Endothelial cell of umbilical vein (primary cell): ENCODE measurements at places on chromosomes 3 and 15. TPM values are rescaled to one million over a fixed set of nuclear protein-coding genes. Genes with fewer than 3 reads are reported as not detected.

Gene ALDH1A3
- 5.8 TPM in 2 replicates for total RNA-seq

DNA sequence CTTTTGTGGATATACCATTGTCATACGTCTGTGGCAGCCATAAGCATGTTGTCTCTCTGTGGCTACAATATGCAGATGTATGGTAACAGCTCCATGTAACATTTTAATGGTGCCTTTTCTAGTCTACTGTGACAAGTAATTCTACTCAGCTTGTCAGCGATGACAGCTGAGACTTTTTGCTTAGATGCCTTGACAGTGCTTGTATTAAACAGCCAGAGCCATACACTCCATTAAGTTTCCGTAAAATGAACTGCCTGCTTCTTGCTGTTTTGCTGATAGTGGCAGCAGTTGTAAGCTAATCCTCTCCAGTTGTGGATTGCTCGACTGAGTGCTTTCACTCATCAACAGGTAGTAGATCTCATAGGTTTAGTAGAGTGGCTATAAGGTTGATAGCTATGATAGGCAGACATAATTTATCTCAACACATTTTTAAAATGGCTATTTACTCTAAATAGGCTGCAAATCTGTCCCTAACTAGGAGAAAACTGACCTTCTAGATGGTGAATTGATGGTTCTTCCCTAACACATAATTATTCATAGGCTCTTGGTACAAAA, 260.2 kb upstream of the NAALADL2 start:
- no peaks in the 10 kb centered on the region for H3K4me1 ChIP-seq
- H3K36me3 ChIP-seq, result no peaks in the 10 kb centered on the region
- H3K4me3 ChIP-seq, result no peak overlapping the region
- no peak for DNase-seq
- no peaks in the 10 kb centered on the region for H3K27me3 ChIP-seq
- no peak overlapping the region for H3K27ac ChIP-seq

DNA sequence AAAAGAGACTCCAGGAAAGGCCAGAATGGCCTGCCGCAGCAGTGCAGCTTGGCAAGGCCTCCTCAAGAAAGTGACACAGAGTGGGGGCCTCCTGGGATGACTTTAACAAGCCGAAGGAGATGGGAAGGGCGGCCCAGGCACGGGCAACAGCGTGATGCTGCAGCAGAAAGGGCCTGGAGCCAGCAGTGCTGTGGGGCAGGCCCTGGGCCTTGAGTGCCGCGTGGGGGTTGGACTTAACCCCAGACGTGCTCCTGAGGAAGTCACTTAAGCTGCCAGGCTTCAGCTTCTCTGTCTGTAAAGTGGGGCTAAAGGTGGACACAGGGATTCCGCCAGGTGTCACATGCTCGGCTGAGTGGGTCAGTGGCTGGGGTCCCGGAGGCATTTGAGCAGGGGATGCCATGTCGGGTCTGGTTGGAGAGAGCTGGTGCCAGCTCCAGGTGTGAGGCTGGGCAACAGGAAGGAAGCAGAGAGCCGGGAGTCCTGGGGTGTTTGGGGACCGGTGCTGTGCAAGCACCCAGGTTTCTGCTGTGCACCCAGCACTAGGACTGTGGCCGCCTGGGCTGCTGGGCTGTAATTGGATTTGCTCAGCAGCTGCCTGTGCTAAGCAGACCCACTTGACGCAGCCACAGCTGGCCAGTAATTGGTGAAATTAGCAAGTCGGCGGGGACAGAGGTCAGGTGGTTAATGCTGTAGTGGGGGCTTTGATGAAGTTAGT, 7.8 kb downstream of the DNAJB8 start:
- H3K4me1 ChIP-seq, result no peaks in the 10 kb centered on the region
- no peaks in the 10 kb centered on the region for H3K36me3 ChIP-seq
- no peak for DNase-seq
- no peak overlapping the region for H3K4me3 ChIP-seq
- H3K27ac ChIP-seq, result no peak overlapping the region

GRCh38 chr3:45908761-45909160, 22.4 kb downstream of the CCR9 start:
- H3K27me3 ChIP-seq, result no peaks in the 10 kb centered on the region
- no peak overlapping the region for H3K27ac ChIP-seq
- no peak for DNase-seq

DNA sequence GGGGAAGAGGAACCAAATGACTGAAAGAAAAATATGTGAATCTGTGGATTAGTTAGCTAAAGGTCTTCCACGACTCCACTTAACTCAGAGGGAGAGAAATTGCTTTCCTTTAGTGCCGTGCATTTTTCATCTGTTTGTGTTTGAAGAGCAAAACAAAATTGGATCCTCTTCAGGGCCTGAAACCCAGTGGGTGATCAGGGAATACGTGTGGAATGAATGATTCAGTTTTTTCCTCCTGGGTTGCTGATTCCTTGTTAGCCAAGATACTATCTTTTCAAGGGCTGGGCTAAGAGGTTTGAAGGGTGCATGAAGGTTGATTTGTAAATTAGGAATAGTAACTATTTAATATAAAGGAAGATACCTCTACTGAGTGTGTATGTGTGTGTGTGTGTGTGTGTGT, 61.0 kb downstream of the TPRG1 start:
- no peaks in the 10 kb centered on the region for H3K4me1 ChIP-seq
- no peak for DNase-seq
- no peaks in the 10 kb centered on the region for H3K36me3 ChIP-seq
- peaks cover 4% of the 10 kb centered on the region for H3K27me3 ChIP-seq
- H3K4me3 ChIP-seq, result no peak overlapping the region
